ENCODE measurements at places on chromosomes 2 and 18.
A peak's percentile ranks its signal among the peaks of the same experiment; 100 is the strongest.

DNA sequence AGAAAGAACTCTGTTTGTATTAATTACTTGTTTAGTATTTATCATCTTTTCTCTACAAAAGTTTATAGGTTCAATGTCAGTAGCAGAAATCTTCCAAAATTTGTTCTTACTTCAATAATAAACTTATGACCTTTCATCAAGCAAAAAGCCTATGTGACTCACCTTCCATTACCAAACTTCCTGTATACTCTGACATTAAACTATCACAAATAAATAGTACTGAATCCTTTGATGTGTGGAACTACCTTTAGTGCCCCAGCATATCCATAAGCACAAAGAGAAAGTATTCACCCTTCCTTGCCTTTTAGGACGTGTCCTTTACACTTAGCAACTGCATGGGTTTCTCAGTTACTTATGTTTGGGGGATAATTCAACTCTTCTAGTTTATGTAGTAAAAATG lies 166.0 kb downstream of the EHBP1 start:
- no peak for DNase-seq

- DNase-seq: no peak
Observed at GRCh38 chr2:32622570-32623310, 5.1 kb upstream of the TTC27 start.

DNA sequence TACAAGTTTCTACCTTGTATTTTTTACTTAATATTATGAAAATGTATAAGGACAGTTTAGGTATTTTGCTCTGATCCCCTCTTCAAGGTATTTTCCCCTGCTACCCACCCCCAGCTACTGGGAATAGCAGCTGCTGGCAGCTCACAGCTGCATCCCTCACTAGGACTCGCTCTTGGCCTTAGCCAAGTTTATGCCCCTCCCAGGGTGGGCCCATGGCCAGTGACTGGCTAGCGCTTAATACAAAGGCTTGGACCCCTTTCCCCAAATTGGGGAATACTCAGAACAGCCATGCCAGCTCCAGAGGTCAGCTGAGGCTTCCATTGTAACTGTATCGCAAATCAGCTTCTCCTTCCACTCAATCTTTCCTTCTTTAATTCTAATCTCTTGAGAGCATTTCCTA lies 131.3 kb downstream of the GFPT1 start:
- DNase-seq: no peak

GRCh38 chr2:189608795-189609422 lies 28.3 kb upstream of the SLC40A1 start:
- no peak for DNase-seq

GRCh38 chr18:10487154-10487553 lies 32.7 kb downstream of the APCDD1 start:
- no peak for DNase-seq

GRCh38 chr2:198314559-198315153 lies 510.3 kb downstream of the PLCL1 start:
- DNase-seq: peak; percentile 16

All from stimulated activated CD4-positive, alpha-beta T cell treated with anti-CD3 and anti-CD28 coated beads, Interleukin-4, amount 100 ng/mL, for 24 hours (primary cell).